ENCODE measurements at places on chromosomes 1 and 21.
A peak's percentile ranks its signal among the peaks of the same experiment; 100 is the strongest.

DNA sequence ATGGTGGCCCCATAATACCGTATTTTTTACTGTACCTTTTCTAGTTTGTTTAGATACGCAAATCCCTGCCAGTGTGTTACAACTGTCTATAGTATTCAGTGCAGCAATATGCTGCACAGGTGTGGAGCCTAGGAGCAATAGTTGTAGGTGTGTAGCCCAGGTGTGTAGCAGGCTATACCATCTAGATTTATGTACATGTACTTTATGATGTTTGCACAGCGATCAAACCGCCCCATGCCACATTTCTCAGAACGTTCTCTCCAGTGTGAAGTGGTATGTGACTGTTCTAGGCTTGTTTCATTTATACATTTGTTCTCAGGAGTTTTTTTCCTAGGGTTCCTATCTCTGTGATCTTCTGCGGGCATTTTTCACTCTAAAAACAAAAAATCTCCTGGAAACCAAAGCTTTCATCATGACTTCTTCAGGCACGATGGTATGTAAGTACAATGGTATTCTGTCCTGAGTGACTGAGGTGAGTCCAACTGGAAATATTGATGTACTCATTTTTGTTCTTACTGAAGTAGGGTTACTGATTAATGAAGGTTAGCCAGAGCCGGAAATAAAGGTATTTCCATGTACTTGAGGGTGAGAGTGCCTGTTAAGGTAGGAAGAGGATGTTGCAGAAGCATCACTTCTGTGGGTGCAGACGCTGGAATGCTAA lies 153.0 kb downstream of the GABPA start:
- DNase-seq, result peak; percentile 5

DNA sequence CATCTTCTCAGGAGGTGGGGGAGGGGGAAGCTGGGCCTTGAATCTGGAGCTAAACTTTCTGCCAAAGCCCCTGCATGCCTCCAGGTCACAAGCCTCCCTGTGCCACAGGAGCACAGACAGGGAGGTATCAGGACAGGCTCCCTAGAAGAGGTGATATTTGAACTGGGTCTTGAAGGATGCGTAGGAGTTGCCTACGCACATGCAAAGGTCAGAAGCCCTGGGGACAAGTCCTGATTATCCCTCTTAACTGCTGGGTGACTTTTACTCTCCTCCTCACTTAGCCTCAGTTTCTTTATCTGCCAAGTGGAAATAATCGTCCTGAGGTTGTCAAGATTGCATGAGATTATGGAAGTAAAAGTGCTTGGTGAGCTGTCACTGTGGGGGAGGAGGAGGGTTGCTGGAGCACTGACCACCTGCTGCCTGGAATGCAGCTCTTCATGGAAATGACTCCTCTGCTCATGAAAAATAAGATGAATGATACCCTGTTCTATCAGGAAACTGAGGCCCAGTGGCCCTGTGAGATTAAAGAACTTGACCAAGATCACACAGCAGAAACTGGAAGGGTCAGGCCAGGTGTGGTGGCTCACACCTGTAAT lies 50.6 kb upstream of the LAPTM5 start:
- DNase-seq, result no peak

GRCh38 chr1:246629030-246629429 lies 62.8 kb downstream of the CNST start:
- no peak for DNase-seq

GRCh38 chr1:4963251-4963650 lies 308.8 kb downstream of the AJAP1 start:
- no peak for DNase-seq

DNA sequence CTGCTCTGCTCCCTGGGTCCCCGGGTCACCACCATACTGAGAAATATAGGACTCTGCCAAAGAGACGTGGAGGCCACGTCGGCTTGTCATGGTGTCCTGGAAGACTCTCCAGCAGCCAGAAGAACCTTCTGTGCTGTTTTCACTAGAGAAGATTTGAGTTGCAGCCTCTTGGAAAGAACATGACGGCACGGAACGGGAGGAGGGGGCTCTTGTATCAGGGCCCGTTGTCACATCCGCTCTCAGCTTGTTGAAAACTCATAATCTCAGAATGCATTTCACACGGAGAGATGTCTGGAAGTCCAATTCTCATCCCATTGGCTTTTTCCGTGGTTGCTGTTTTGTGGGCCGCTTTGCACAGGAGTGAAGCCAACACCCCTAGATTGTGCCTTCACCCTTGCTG lies 39.4 kb upstream of the FAM3B start:
- DNase-seq, result no peak

DNA sequence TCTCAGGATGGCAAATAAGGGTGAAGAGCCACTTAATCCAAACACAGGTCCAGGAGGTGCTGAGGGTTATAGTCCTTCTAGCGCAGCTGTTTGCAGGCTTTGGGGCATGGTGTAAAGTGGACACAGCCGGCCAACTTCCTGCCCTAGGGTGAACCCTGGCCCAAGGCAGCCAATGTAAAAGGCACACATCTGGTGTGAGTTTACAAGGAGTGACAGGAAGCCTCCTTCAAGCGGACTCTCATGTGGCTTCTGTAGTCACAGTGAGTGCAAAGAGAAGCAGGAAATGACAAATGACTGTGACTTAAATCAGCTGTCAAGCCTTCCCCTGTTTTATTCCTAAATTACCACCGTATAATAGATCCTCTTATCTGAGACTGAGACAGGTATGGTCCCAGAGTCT lies 213.0 kb downstream of the CRB1 start:
- DNase-seq, result no peak

DNA sequence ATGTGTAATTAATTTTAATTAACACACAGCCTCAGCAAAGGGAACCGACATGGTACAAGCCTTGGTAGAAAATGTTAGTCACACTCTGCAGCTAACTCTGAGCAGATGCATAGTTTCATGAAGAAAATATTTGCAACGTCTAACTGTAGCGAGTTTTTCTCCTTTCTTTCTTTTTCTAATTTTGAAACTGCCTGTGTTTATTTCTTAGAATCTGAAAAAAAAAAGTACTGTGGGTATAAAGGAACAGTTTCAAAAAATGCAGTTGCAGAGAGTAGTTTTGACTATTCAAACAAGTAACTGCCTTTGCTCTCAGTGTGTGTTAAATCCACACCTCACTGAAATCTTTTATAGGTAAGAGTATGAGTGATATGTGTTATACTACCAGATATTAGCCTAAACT lies 149.9 kb upstream of the C1orf105 start:
- DNase-seq, result no peak

DNA sequence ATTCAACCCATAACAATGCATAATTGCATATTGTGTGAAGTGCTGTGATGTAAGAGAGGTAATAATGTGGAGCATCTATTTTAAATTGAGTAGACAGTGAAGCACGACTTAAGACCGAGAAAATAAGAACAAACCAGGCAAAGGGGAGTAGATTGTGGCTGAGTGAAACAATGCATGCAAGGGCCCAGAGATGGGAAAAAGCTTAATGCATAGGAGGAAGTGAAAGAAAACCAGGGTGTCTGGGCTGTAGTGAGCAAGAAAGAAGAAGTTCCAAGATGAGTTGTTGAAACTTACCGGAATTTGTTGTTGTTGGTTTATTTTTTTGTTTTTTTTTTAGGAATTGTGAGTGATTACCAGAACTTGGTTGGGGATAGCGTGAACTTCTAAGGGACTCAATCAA lies 104.7 kb downstream of the SNX7 start:
- no peak for DNase-seq

DNA sequence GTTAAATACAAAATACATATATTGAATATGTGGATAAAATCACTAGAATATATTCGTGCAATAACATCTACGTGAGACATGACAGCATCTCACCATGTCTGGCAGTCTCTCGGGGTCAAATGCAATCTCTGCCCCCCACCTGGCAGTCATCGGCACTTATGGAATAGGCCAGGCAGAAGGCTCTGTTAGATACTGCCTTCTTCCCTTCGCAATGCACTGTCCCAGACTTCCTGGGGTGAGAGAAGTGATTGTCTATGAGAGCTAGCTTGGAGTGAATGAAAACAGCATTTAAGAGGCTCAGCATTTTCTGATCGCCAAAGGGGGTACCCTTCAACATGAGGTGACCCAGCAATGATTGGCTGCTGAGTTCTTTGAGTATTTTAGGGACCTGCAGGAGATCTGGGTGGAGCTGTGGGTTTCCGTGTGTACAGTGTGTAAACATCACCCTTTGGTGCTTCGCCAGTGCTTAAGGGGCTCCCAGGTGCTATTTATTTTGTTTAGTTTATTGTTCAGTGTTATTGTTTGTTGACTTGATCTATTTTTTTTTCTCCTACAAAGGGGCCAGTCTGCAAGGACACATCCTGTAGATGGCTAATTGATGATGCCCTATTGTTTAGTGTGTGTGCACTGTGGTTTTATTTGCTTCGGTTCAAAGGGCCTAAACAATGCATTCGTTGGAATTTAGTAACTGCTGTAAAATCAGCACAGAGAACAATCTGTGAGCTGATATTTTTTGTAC lies 10.2 kb downstream of the ERG start:
- DNase-seq, result no peak

- DNase-seq, result no peak
Measured at GRCh38 chr1:61013946-61014667, 68.3 kb upstream of the NFIA start.

DNA sequence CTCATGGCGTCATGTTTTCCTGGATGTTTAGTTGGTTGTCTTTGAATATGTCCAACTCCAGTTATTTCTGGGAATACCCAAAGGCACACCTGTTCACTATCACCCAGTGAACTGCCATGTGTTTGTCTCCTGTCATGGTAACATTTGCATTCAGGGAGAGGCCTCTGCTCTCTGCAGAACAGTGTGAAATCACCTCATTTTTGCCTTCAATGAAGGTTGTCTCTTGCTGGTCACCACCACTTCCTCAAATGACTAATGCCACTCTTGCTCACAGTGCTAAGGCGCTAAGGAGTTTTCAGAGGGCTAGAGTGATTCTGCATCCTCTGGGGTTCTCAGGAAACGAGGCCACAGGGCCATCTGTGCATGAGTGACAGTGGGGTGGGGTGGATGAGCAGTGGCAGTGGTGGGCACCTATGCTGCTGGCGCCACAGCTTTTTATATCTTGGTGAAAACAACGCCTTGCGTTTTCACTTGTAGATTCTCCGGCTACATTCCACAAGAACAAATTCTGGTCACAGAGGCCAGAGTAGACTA lies 60.0 kb upstream of the ATP5PO start:
- DNase-seq, result peak; percentile 20

- DNase-seq, result no peak
Measured at GRCh38 chr1:85584264-85584781, 3.8 kb downstream of the CCN1 start.

- no peak for DNase-seq
Measured at GRCh38 chr1:115084902-115085511, 4.3 kb downstream of the TSPAN2 start.

DNA sequence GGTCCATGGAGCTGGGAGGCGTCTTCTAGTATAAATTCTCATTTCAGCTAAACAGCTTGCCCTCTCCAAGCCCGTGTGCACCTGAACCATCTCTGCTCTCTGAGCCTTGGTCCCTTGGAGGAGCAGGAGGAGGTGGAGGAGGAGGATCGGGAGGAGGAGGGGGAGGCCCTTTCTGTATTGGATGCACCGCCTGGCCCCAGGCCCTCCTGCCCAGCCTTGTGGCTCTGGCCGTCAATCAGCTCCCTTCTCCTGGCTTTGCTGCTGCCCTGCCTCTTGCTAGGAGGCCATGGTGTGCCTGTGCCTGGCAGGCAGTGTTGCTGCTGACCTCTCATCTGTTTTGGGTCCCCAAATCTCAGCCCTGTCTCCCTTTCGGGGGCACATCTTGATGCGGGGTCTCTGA lies 9.0 kb downstream of the COL18A1 start:
- DNase-seq, result no peak

GRCh38 chr1:181647314-181648035 lies 164.2 kb downstream of the CACNA1E start:
- DNase-seq, result peak; percentile 44

DNA sequence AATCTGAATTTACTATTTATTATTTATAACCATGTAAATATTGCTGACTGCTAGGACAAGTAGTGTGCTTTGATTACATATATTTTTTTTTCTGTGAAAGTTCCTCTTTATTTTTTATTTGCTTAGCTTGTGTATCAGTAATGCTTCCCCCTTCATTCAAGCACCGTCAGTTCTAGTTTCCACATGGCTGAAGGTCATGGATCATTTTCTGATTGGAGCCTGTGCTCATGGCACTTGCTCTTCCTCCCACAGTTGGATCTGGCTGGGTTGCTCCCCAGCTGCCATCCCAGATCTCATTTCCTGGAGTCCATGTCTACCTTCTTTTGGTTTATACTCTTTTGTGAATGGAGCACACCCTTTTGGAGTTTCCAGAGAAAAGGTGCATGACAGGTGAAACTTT lies 57.0 kb upstream of the IGSF5 start:
- no peak for DNase-seq

DNA sequence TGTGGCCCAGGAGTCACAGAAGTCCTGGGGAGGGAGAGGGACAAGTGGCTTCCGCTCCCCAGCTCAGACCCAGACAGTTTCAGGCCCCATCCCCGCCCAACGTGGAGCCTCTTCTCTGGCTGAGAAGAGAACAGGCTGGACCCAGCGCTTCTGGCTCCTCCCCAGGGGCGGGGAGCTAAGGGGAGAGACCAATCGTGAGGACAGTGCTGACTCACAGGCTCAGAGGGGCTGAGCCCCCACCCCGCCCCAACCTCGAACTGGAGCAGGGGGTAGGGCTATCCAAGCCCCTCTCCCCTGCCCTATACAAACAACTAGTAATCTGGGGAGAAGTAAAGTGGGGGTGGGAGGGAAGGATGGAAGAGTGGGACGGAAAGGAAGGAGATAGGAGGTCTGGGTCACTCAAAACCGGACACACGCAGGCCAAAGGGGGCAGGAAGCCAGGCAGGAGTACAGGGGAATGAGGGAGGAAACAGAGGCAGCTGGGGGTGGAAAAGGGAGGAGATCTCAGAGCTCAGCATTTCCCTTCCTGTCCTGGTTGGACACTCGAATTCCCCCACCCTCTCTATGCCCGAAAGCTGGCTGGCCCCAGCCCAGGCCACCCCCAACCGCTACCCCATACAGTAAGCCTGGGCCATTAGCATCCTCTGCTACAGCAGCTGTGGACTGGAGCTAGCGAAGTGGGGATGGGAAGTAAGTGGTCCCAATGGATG lies at the start of gene SHC1:
SHC1 (minus strand) TSS at position 117 of the 710 bp plus-strand sequence. CDS start 221 bp downstream, outside the sequence.
- DNase-seq, result peak; percentile 47

DNA sequence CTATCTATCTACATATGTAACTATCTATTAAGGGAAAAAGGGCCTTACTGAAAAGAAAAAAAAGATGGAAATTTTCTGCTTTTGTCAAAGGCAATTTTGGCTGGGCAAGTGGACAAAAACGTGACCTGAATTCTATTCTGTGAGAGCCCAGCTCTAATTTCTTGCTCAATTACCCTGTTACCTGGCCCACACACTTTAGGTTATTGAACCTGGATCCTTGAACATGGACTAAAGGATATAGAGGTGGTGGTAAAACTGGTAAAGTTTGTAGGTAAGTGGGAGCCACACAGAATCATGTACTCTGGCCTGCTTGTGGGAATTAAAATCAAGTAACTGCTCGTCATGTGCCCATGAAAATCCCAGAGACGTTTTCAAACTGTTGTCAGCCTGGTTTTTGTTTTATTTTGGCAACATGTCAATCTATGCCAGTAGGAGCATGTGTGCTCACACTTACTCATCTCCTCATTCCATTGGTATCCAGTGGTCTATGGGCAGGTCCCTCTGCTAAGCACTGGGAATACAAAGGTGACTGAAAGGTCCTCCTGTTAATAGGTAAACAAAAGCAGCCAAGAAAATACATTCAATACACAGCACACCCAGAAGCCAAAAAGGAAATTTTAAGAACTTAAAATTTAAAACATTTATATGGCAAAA lies 113.7 kb upstream of the WARS2 start:
- DNase-seq, result no peak
